ENCODE measurements at places on chromosomes 3 and 15.
A peak's percentile ranks its signal among the peaks of the same experiment; 100 is the strongest.

- DNase-seq: no peak
Measured at GRCh38 chr15:73822998-73823397, 50.4 kb upstream of the TBC1D21 start.

GRCh38 chr3:30449290-30449632, 157.1 kb upstream of the TGFBR2 start:
- DNase-seq: no peak

DNA sequence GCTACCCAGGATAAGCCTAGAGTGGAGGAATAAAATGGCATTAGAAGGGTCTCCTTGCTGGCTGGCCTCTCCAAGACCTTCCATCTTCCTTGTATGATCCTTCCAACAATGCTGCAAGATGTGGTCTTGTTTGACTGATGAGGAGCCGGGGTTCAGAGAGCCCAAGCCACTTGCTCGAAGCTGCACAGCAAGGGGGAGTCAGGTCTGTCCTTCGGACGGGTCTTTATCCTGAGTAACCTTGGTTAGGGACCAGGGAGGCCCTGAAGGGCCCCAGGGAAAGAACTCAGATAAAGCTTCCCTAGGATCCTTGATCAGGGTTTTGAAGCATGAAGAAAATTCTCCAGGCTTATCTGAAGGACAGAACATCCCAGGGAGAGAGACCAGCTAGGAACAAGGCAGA, 7.0 kb upstream of the DNAJB8 start:
- no peak for DNase-seq

- DNase-seq: no peak
Measured at GRCh38 chr3:107414325-107414964, 37.2 kb downstream of the CCDC54 start.

GRCh38 chr15:94028809-94029208, 202.6 kb upstream of the MCTP2 start:
- no peak for DNase-seq

DNA sequence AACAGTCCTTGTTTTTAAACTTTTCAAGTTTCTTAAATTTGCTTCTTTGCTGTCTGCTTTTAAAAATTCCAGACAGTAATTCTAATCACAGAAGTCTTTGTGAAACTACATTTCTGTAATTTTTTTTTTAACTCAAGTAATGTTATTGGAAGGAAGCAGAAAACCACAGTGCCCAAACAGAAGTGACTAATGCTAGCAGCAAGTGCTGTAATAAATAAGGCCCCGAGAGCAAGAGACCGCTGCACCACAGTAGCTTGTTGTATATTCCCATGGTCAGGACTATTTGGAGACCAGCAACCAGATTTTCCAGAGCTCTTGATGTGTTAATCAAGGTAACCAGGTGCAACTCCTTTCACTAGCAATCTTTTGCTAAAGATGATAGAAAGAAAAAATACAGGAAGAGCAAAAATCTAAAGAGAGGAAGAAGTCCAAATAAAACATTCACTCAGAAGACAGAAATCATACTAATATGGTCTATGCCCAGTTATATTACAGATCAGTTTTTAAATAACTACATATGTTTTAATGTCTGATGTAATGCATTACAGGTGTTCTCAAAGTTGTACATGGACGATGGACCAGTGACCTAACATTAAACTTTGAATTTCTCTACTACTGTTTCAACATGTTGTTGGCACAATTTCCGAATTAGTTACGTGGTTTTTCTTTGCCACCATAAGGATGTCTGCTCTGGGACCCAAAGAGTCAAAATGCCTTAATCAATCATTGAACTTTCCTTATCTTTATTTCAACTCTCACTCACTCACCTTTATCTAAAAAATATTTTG, 36.4 kb downstream of the WWTR1 start:
- DNase-seq: no peak

DNA sequence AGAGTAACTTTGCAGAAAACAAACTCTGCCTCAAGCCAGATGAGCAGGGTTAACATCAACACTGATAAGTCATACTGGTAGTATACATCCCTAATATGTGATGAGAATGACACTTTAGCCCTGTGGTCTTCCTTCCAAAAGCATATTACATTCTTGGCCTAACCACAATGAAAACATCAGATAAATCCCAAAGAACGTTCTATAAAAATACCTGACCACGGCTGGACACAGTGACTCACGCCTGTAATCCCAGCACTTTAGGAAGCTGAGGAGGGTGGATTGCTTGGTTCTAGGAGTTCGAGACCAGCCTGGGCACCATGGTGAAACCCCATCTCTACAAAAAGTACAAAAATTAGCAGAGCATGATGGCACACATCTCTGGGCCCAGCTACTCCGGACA, 4.7 kb downstream of the TMCC1 start:
- no peak for DNase-seq

DNA sequence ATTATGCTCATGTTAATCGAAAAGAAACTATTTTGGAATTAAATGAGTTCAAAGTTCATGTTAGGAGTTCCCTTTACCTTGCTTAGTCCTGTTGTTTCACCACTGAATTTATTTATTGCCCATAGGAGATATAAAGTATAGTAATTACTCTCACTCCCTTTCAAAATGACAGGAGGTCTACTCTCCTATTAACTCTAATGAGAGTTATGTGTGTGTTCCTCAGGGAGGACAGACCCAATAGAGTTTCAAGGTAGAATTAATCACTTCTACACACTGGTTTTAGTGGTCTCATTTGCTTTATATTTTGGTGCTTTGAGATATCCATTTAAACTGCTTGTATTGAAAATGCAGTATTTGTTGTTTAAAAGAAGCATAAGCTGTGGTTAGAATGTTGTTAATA, 398.9 kb downstream of the NLGN1 start:
- DNase-seq: no peak

- DNase-seq: no peak
Measured at GRCh38 chr3:174862666-174863065, 3.5 kb downstream of the NAALADL2 start.

DNA sequence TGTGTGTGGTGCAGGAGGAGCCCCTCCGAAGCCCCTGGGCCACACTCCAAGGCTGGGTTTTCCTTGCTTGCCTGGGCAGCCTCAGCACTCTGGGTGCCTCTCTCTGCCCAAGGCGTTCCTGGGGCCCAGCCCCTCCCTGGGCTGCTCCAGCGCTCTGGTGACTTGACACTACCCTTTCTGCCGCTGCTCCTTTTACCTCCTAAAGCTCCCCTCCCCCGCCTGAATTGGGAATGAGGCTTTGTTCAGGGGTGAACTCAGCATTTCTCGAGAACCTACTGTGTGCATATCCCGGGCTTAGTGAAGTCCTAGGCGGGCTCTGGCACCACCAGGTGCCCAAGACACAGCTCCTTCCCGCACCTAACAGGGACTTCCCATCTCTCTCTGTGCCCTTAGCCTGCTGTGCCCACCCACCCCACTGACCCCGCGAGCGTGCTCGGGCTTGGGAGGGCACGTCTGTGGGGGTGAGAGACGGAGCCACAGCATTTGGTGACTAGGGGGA, 1.2 kb upstream of the BAHD1 start:
- no peak for DNase-seq

- DNase-seq: peak; percentile 49
Measured at GRCh38 chr15:91472316-91472756, 372.3 kb downstream of the SV2B start.

DNA sequence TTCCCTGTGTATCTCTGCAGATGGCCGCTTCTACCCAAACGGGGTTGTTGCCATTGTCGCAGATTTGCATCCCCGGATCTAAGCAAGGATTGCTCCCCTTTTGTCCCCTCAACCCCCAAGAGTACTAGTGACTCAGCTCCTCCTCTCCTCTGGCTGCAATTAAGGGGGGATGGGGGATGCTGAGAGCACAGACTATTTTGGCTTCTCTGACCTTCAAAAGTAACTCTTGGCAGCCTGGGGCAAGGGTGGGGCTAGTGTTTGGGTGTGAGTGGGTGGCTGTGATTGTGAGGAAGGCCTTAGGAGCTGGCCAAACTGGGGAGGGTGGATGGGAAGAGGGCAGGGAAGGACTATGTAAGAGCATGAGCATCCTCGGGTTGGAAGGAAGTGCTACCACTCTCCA, 1.2 kb upstream of the MAP1A start:
- DNase-seq: no peak

- no peak for DNase-seq
Measured at GRCh38 chr3:53235545-53235944, 20.3 kb downstream of the TKT start.

DNA sequence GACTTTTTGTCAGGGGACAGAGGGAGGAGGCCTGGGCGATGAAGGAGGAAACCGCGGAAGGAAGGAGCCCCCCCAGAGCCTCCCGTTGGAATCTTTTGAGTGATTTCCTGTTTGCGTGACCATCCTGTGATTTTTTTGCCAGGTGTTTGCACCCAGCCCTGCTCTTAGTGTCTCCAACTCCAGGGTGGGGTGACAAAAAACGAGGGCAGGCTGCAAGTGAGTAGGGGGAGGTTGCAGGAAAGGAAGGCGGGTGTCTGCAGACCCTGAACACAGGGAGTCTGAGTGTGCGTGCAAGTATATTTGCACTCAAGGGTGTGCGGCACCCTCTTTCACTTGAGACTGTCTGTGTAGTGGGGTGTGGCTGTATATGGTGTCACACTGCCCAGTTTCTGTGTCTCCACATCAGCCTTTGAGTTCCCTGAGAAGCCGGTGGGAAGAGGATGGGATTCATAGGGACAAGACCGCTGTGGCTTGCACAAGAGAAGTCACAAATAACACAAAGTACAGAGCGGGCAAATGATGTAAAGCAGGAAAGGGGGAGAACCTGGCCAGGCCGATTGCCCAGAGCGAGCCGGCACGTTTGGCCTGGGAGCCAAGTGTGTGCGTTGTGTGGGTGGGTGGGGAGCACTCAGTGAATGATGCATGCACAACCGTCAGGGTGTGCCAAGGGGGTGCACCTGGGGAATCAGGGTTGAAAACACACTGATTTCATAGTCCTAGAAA, 6.6 kb downstream of the ISLR2 start:
- DNase-seq: no peak

GRCh38 chr3:68378631-68379030, 553.7 kb downstream of the TAFA4 start:
- no peak for DNase-seq

All from CD4-positive, alpha-beta T cell treated with Interleukin-6 at 100 ng/mL for 8 hours (primary cell).